Stimulated activated CD8-positive, alpha-beta memory T cell treated with anti-CD3 and anti-CD28 coated beads, Interleukin-2, amount 100 ng/mL, for 1 hour (primary cell): ENCODE measurements at places on chromosomes 13 and 19.

DNA sequence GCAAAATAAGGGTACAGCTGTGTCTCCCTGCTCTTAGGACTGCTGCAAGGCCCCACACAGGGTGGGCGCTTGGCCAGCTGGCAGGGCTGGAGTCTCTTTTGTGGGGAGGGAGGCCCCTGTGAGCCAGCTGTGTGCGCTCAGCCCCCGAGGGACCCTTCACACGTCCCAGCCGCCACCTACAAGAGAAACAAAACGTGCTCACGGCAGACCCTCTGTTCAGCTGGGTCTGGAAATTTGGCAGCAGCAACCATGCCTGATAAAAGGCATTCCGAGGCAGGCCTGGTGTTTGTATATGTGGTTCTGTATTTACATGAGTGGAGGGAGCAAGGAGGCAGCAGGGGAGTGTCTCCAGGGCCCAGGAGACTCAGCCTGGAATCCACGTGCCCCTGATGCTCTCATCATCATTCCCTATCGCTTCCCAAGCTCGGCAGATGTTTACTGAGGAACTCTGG is 49.7 kb downstream of the CRTC1 start:
- no peak for DNase-seq

DNA sequence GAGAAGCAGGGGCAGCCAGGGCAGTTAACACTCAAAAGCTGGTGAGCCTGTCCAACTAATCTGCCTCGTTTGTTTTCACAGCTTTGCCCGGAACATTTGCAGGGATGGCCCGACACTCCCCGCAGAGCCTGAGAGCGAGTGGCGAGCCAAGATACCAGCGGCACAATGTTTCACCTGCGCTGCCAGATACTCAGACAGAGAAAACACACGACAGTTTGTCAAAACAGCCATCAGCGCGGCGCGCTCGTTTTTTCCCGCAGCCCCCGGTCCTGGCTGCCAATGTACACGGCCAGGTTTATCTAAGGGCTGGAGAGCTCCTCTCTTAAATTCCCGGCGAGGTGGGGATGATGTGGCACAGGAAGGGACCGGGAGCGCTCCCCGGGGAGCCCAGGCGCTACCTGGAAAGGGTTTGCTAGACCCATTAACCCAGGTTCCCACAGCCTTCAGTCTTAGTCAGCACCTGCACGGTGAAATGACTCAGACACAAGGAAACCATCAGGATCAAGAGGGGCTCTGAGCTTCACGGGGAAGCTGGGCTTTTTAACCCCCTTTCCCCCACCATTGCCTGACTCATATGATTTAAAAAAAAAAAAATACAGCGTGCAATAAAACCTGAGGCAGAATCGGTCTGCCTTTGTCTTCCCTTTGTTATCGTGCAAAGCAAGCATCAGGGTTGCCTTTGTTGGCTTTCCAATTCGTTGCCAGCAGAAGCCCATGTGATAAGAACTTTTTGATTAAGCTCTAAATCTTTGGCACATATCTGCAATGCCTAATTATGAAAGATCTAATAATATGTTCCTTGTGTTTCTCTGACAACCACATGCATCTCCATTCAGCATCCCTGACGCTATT is 186.2 kb downstream of the EFNB2 start:
- DNase-seq = no peak

GRCh38 chr13:75635101-75635827 is 866 bp upstream of the LMO7 start:
- no peak for DNase-seq

DNA sequence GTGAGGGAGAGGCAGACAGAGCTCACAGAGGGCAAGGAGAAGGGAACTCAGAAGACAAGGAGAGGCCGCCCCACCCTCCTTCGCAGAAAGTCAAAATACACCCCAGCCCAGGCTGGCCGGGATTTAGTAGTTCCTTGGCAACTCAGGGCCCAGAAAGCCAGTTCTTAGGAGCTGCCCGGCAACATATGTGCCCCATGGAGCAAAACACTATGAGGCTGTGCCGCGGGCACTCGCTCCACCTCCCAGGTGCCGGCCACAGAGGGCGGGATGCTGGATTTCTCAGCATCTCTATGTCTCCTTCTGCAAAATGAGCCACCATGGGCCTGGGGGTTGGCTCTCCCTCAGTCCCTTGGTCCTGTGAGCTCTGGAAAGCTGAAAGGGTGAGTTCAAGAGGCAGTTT is 93.8 kb upstream of the CACNA1A start:
- no peak for DNase-seq
